ENCODE measurements at places on chromosomes 7 and 10. TPM values are rescaled to one million over a fixed set of nuclear protein-coding genes. Genes with fewer than 3 reads are reported as not detected.

PRXL2A gene
- polyA plus RNA-seq: 1.0 TPM

- peak; percentile 58 for DNase-seq
Measured at GRCh38 chr7:116859323-116859722, 3.1 kb upstream of the CAPZA2 start.

DNA sequence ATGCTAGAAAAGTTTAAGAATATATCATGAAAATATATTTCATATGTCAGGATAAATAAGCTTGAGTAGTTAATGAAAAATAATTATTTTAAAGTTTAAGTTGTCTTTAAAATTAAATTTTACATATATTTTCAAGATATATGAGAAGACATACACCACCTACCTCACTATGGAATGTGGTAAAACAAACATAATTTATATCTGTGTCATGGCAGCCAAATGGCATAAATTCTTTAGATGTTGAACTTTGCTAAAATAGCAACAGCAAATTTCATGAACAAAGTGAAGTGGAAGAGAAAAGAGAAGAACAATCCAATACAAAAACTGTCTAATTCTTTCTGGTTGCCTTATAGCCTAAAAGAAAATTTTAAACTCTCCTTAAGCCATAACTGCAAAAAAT is 39.6 kb upstream of the SLC16A12 start:
- no peak for DNase-seq

ZCWPW1 gene
- polyA plus RNA-seq: 2.2 TPM

- no peak for DNase-seq
Measured at GRCh38 chr7:143892527-143893300, 9.3 kb downstream of the TCAF1 start.

DNA sequence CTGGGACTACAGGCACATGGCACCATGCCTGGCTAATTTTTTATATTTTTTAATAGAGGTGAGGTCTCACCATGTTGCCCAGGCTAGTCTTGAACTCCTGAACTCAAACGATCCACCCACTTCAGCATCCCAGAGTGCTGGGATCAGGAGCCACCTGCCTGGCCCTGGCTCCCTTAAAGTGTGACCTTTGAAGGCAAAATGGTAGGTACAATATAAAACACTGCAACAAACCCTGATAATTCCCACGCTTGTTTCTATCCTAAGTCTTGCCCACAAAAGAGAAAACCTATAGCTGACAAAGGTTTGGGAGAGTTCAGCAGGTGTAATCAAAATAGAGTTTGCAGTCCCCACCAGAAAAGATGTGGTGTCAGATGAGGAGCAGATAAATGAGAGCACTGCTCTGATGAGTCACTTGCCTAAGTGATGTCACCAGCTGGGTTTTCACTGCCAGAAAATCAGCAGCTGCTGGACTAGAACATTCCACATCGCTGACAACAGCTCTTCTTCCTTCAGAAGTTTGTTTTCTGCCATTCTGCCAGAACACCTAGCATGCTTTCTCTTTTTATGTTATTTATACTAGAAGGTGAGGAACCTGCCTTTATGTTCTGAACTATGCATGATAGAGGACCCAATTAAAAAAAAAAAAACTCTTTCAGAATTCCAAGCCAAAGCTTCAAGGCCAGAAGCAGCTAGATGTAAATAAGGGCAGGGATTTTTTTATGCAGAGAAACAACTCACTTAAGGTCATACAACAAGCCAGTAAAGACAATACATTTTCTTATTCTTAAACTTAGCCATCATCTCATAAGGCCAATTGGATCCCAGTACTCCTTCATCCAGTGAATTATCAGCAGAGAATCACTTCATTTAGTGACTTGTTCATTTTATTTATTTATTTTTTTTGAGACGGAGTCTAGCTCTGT is 18.0 kb downstream of the PURB start:
- peak; percentile 56 for DNase-seq

NRAP gene
- not detected for polyA plus RNA-seq

DNA sequence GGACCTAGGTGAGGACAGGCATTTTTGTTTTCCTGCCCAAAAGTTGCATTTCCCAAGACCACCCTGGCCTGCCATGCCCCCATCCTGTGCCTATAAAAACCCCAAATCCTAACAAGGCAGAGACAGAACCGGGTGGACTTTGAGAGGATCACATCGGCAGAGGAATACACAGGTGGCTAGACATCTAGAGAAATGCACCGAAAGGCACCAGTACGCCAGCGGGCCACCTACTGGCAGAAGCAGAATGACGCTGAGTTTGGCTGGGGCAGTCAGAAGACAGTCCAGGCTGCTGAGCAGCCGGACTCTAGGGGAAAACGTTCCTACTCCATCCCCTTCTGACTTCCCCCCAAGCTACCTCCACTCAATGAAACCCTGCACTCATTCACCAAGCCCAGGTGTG is 2.8 kb downstream of the AKR1C4 start:
- no peak for DNase-seq

GRCh38 chr10:27770181-27770580 is 24.6 kb upstream of the MKX start:
- no peak for DNase-seq

PKD2L1 gene
- not detected for polyA plus RNA-seq

AGAP4 gene
- polyA plus RNA-seq: 6.6 TPM

- DNase-seq: no peak
Measured at GRCh38 chr7:51298912-51299311, 17.7 kb downstream of the COBL start.

NANOS1 gene
- polyA plus RNA-seq: 0.29 TPM

GRCh38 chr10:61503051-61503450 is 49.9 kb upstream of the TMEM26 start:
- no peak for DNase-seq

- DNase-seq: no peak
Measured at GRCh38 chr7:102044641-102044983, 227.2 kb downstream of the CUX1 start.

NPC1L1 gene
- not detected for polyA plus RNA-seq

Data from BJ (cell line).